ENCODE measurements at places on chromosomes 7 and 10.
A peak's percentile ranks its signal among the peaks of the same experiment; 100 is the strongest.

DNA sequence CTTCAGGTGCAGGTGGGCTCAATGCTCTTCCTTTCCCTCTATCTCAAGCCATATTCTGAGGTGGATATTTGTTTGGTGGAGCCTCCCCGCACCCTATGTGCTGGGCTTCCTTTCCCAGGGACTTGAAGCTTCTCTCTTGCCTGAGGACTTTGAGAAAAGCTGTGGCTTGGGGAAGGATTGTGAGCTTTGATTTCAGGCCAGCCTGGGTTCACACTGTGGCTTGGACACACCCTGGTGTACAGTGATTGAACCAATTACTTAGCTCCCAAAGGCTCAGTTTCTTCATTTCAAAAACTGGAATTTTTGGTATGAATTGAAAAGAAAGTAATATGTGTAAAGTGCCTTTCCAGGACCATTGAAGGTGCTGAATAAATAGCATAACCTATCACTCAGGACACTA, 224.5 kb upstream of the GLI3 start:
- DNase-seq, result no peak

DNA sequence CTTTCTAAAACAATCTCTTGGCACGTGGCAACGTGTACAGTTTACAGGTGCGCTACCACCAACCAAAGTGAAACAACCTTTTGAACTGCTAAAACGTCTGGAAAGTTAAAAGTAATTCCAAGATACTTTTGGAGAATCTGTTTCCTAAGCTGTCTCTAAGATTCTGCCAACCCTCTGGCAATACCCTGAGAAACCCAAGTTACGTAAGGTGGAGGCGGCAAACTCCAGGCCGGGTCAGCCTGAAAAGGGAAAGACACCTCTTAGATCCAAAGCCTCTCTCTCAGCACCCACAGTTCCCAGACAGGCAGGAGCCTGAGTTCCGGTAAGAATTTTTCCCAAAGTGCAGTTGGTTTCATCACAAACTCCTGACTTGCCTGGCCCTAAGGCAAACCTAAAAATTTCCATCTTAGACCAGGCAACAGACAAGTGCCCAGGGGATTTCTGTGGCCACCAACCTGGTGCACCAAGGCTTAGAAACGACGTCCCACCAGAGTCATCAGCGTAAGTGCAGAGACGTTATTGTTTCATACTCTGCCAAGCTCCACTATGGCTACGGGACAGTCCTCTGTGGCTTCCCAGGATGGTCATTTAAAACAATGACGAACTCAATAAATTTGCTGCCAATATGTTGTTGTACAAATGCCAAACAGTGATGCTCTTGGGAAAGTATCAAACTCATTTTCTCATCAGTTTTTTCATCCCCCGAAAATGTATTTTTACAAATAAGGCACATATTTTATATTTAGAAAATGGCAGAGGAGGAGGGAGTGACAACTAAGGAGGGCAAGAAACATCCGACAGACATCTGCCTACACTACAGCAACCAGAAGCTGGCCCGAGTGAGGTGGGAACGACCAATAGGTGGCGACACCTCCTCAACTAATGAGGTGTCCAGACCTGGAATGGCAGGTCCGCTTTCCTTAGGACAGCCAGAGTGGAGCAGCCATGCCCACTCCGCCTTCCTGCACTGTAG, 205.8 kb upstream of the FRMD4A start:
- no peak for DNase-seq

DNA sequence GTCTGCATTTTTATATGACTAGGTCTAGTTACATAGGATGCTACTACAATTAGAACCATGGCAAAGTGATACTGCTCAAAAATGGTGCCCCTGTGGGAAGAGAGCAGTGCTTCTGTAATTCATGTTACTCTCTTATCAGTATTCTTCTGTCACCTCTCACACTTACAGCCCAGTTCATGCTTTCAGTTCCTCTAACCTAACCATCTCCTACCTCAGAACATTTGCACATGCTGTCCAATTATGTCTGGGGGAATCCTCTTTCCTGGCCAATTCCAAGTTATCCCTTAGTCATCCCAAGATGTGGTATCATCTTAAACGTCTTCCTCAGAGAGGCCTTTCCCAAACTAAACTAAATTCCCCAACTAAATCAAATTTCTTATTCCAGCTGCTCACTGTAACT, 190.2 kb downstream of the RELN start:
- DNase-seq, result no peak

DNA sequence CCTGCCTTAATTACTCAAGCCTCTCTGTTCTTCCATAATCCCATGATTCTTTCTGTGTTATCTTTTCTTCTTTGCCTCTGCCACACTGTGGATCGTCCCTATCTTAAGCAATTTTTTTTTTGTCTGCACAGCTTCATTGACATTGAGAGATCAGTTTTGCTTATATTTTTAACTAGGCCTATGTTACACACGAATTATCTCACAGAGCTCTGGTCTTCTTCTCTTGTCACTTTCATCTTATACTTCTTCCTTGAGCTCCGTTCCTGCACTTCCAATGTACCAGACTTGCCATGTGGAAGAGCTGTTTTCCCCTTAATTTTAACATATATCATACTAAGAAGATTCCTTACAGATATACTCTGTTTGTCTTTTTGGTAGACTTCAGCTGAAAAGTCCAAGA, 106.1 kb downstream of the MAGI2 start:
- no peak for DNase-seq

- no peak for DNase-seq
These were observed 40.2 kb downstream of the PDSS1 start for GRCh38 chr10:26737730-26738129.

DNA sequence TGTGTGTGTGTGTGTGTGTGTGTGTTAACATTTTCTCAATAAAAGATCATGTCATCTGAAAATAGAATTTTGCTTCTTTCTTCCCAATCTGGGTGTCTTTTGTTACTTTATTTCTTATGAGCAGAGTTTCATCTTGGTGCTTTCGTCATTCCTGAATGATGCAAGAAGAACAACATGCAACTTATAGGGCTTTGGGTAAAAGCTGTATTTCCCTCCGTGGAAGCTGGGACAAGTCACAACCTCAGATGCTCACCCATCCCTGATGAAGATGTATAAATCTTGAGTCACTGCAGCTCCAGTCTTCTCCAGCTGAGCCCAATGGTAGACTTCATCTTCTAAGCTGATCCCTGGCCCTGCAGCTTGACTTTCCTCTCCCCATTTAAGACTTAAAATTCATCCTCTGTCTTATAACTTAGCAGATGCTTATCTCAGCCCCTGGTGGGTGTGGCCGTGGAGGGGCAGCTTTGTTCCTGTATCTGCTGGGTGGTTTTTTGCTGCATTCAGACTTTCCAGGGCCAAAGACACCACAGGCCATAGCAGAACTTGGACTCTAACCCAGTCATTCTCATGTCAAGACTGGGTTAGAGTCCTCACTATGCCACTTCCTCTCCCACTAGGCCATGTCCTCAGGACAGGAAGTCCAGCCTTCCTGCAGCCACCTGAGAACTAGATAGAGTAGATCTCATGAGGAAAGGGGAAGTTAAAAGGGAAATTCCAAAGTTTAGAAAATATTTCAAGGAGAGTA, 356.4 kb downstream of the TNS3 start:
- no peak for DNase-seq

- no peak for DNase-seq
These were observed 64.5 kb upstream of the BTBD16 start for GRCh38 chr10:122206471-122207065.

- no peak for DNase-seq
These were observed 167.1 kb downstream of the DIP2C start for GRCh38 chr10:522350-522749.

- no peak for DNase-seq
These were observed 104.1 kb downstream of the LHPP start for GRCh38 chr10:124565565-124566221.

DNA sequence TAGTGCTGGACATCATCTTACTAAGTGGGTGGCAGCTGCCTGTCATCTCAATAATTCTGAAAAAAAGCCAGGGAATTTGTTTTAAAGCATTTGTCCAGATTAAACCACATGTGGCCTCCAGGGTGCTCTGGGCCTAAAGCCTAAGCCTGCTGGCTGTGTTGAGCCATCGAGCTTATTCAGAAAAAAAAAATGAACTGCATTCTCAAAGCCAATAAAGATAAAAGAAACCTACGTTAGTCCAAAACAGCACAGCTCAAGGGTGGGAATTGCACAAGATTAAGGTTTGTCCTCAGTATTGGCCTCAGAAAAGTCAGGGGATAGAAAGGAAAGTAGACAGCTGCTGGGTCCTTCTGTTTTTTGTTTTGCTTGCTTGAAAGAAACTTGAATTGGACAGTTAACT, 22.6 kb upstream of the PRTFDC1 start:
- DNase-seq, result no peak

- DNase-seq, result no peak
These were observed 125.6 kb upstream of the C7orf33 start for GRCh38 chr7:148464947-148465346.

- DNase-seq, result no peak
These were observed 94.4 kb downstream of the VOPP1 start for GRCh38 chr7:55477781-55478374.

- DNase-seq, result no peak
These were observed 121.3 kb upstream of the ODAD2 start for GRCh38 chr10:28120043-28120749.

- DNase-seq, result no peak
These were observed 82.9 kb upstream of the STRIP2 start for GRCh38 chr7:129351320-129351719.

DNA sequence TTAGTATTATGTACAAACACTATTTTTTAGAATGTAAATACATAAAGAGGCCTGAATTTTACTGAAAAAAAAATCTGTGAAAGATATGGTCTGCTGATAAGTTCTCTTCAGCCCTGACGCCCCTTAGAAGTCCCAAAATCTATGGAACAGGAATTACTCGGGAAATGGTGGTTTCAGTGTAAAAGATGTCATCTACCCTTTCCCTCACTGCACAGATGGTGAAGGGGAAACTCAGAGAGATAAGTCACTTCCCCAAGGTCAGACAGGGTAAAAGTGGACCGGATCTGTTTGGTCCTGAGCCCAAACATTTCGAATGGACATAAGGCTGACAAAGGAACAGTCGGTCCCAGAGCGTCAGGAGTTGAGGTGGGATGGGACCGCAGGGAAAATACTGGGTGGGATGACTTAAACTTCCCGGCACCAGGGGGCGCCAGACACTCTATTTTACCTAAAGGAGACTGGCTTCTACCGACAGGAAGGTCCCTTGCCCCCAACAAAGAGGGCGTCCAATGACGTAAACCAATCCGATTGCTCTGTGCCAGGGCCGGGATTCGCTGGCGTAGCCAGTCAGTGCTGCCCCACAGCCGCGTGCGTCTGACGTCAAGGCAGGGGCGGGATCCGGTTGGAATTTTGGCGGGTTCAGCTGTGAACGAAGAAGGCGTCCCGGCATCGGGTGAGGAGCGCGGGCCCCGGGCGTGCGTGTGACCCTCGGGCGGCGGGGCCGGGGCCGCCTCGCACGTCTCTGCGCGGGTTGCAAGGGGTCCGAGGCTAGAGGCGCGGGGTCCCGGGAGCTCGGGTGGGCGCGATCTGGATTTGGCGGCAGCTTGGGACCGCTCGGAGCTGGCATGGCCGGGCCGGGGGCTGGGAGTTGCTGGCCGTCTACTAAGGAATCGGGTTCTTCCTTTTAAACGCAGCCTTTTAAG, at the start of gene MCM10:
MCM10 (plus strand) TSS at position 625 of the 923 bp plus-strand sequence. CDS start 2,645 bp downstream, outside the sequence.
- peak; percentile 89 for DNase-seq

DNA sequence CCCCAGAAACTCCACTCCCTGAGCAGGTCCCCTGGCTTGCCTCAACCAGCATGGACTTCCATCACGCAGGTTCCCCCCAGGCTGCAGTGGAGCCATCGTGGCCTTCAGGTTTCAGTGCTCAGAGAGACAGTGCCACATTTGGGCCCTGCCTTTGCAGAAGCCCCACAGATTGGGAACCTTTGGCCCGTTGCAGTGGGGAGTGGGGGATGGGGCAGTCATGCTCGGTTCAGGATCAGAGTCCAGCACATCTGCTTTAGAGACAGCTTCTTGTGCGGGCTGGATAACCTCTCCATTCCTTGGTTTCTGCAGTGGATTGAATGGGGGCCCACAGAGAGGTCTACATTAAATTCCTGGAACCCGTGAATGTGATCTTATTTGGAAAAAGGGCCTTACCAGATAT, 183.9 kb downstream of the EBF3 start:
- DNase-seq, result no peak

- no peak for DNase-seq
These were observed 18.6 kb downstream of the OCM2 start for GRCh38 chr7:97971120-97971989.

- DNase-seq, result no peak
These were observed 7.6 kb upstream of the ARMS2 start for GRCh38 chr10:122446668-122447423.

GRCh38 chr10:7288060-7288690, 122.7 kb downstream of the SFMBT2 start:
- DNase-seq, result no peak

DNA sequence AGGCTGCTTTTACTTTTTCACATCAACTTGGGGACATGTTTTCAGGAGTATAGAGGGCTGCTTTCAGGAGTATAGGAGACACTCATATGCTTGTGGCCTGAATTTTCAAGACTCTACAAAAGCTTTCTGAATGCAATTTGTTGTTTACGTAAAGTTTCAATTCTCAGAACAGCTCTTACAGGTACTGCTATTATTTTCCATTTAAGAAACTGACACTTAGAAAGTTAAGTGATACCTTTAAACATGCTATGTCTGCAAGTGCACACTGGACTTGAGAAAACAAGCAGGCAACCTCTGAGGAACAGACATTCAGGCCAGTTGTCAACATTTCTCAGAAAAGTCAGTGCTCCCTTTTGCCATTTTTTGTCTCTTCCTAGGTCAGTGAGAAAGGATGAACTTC, 70.0 kb upstream of the PHYHIPL start:
- DNase-seq, result no peak

DNA sequence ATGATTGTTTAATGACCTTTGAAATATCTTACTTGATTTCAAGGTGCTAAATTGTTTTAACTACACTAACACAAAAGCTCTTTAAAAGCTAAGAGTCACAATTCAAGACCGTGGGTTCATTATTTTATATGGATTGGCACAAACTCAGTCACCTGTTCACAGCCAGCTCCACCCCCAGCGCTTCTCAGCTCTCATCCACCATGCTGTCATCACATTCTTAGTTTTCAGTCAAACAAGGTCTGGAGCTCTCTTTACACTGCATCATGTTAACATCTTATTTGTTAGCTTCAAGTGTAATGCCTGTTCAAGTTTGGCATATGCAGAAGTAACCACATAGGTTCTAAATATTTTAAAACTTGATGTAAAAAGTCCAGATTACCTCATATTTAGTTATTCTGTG, 180.9 kb upstream of the LRRTM3 start:
- DNase-seq, result no peak

DNA sequence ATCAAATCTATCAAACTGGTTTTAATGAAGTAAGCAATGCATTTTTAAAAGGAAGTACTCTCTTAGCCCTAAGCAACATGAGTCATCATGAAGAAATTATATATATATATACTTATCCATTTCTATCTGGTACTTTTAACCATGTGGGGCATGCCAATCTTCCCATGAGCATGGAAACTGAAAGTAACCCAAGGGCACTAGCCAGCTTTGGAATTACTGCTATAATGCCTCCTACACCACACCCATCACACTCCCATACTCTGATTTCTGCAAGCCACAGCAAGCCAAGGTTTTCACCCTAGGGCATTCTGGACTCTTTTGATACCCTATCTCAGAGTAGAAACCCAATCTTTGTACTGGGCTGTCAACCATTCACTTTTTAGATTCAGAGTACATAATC, 204.6 kb downstream of the IMMP2L start:
- no peak for DNase-seq
